ENCODE measurements at places on chromosomes 7 and 10.
A peak's percentile ranks its signal among the peaks of the same experiment; 100 is the strongest.

DNA sequence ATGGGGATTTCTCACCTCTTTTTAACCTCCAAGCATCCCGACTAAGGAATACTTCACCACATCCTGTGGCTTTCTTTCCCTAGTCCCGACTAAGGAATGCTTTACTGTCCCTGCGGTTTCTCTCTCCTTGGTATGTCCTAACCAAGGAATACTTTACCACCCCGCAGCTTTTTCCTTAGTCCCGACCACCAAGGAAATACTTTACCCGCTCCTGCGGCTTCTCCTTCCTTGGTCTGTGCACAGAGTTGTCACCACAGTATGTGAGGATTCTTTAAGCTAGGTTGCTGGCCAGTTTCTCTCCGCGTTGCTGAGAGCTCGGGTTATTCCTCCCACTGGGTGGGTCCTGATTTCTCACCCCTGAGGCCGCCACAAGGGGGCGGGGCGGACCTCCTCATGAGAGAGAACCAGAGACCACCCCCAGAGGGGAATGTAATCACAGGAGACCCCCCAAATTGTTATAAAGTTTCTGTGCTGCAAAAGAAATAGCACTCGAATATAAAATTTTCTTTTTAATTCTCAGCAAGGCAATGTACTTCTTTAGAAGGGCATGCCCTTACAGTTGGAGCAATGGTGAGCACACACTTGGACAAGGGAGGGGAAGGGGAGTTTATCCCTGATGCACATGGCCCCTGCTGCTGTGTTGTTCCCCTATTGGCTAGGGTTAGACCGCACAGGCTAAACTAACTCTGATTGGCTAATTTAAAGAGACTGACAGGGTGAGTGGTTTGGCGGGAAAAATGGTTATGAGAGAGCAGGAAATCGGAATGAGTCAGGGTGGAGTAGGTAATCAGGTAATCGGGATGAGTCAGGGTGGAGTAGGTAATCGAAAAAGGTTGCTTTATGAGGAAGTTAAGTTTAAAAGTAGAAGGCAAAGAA, 12.8 kb downstream of the SUGCT start:
- no peak for DNase-seq

GRCh38 chr10:45235798-45236220, 79.6 kb downstream of the OR13A1 start:
- no peak for DNase-seq

- DNase-seq, result no peak
Measured at GRCh38 chr10:26046073-26046700, 112.2 kb downstream of the MYO3A start.

DNA sequence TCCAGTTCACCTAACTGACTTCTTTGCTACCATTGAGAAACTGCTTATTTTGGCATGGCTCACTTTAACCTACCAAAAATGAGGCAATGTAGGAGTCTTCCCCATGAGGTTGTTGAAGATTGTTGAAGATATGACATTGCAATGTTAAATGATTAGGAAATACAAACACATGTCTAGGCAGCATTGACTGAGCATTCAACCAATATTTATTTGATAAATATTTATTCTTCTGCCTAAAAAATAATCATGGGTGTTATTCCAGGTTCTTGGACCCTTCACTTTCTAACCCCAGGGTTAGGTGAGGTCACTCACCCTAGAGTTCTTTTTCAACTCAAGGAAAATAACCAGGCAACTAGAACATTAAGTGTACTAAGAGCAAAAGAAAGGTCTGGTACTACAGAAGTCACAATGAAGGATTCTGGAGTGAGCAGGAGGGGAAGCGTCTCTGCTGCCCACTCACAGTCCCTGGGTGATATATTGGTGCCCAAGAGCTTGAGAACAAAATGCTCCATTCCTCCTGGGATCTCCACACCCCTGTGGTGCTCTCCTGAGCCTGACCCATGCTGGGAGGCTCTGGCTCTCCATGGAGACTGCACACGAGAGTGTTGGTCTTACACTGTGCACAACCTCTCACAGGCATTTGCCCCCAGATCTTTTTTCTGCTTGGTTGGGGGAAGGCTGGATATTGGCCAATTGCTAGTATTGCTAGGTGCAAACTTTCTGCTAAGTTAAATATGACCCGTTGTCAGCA, 123.4 kb downstream of the SPAG6 start:
- no peak for DNase-seq

- no peak for DNase-seq
Measured at GRCh38 chr7:150401861-150402631, 22.9 kb downstream of the ZNF775 start.

DNA sequence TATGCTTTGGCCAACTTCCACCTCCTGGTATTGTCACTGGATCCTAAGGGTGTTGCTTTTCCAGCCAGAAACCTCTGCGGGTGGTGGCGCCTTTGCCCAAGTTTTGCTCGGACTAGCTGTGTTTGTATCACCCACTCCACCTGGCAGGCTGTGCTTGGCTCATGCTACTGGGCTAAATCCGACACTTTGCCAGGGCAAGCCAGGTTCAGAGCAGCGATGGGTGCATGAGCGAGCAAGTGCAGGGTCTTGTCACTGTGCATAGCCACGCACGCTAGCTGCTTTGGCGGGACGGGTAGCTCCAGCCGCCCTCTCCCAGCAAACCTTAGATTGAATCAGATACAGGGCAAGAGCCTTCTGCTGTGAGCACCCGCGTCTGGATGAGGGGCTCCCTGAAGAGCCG, 737.5 kb downstream of the PCDH15 start:
- DNase-seq, result no peak

DNA sequence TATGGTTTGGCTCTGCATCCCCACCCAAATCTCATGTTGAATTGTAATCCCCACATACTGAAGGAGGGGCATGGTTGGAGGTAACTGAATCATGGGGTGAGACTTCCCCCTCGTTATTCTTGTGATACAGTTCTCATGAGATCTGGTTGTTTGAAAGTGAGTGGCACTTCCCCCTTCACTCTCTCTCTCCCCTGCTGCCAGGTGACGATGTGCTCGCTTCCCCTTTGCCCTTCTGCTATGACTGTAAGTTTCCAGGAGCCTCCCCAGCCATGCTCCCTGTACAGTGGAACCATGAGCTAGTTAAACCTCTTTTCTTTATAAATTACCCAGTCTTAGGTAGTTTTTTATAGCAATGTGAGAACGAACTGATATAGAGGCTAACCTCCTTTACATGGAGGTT, 16.6 kb downstream of the PLPP4 start:
- no peak for DNase-seq

- no peak for DNase-seq
Measured at GRCh38 chr7:90238583-90238982, 6.4 kb upstream of the CFAP69 start.

GRCh38 chr7:69173846-69174245, 424.4 kb upstream of the AUTS2 start:
- peak; percentile 8 for DNase-seq

DNA sequence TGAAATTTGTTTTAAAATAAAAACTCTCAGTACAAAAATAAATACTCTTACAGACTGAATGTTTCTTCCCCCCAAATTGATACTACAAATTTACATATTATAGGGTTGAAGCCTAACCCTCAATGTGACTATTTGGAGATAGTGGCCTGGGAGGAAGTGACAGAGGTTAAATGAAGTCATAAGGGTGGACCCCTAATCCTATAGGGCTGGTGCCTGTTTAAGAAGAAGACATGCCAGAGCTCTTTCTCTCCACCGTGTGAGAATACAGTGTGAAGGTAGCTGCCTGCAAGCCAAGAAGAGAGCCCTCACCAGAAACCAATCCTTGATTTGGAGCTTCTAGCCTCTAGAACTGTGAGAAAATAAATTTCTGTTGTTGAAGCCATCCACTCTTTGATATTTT, 67.6 kb downstream of the MCU start:
- no peak for DNase-seq

- no peak for DNase-seq
Measured at GRCh38 chr10:84907461-84908009, 579.1 kb downstream of the CCSER2 start.

DNA sequence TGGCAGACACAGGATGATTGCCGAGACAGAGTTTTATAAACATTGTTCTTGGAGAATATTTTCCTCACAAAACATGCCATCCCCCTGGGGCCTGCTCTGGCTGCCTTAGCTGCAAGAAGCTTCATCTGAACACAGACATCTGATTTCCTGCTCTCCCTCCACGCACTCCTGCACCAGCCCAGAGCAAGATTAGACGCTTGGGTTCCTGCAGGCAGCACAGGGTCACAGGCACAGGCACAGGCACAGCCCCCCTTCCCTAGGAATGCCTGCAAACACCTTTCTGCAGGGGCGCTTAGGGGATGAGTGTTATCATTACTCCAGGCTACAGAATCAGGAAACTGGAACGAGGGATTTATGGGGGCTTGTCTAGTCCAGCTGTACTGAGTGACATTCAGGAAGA, 450.3 kb downstream of the GRID1 start:
- DNase-seq, result peak; percentile 32

DNA sequence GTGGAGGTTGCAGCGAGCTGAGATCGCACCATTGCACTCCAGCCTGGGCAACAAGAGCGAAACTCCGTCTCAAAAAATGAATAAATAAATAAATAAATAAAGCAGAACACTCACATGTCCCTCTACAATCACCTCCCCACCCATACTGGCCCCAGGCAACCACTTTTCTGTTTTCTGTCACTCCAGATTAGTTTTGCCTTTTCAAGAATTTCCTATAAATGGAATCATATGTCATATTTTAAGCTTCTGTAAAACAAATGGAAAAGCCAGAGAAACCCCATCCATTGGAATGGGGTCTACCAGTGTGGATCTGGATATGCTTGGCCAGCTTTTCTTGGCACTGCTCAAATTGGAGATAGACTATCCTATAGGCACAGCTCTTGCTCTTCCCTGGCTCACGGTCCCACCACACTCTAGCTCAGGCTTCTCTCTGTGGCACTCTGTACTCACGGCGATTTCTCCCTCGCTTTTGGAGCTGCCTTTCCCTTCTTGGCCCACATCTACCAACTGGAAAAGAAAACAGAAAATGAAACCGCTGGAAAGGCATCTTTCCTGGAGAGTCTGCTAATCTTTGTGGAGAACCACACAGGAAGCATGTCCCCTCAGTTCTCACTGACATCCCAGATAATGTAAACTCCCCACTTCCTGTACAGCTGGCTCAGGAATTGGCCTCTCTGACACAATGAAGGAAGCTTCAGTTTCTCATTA, 210.1 kb downstream of the JCAD start:
- peak; percentile 85 for DNase-seq

DNA sequence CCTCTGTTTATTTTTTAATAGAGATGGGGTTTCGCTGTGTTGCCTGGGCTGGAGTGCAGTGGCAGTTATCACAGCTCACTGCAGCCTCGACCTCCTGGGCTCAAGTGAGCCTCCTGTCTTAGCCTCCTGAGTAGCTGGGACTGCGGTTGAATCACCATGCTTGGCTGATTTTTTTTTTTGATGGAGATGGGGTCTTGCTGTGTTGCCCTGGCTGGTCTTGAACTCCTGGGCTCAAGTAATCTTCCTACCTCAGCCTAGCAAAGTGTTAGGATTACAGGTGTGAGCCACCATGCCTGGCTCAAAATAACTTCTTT, 8.1 kb downstream of the DYNC2I1 start:
- no peak for DNase-seq

DNA sequence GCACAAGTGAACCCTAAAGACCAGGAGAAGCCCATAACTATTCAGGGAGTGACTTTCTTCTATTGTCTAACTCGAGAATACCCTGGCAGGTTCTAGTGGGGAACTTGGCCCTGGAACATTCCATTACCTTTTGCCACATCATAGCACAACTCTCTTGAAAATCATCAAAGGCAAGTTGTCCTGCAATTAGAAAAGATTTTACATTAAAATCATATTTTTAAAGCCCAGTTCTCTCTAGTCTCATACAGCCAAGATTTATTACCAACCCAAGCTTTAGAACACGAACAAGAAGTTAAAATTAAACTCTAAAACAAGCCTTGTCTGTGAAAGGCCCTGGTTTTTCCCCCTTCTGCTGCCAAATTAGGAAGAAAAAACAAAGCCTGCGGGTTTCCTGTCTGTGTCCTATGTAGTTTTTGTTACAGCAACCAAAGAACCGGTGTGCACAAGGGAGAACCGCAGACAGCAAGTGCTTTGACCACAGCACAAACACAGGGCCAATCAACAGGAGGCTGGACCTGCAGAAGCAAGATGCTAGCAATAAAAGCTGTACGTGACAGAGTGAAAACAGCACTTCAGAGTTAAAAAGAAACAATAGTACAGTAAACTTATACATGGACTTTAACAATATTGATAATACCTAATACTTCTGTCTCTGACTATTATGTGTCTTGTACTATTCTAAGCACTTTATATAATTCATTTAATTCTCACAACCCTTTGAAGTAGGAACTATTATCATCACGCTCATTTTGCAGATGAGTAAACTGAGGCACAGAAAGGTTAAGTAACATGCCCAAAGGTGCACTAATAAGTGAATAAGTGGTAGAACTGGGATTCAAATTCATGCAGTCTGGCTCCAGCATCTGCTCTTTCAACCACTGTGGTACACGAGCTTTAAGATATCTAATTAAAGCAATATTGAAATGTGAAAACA, 65.8 kb downstream of the STK17A start:
- no peak for DNase-seq

GRCh38 chr10:71234970-71235685, 22.8 kb downstream of the UNC5B start:
- DNase-seq, result no peak

DNA sequence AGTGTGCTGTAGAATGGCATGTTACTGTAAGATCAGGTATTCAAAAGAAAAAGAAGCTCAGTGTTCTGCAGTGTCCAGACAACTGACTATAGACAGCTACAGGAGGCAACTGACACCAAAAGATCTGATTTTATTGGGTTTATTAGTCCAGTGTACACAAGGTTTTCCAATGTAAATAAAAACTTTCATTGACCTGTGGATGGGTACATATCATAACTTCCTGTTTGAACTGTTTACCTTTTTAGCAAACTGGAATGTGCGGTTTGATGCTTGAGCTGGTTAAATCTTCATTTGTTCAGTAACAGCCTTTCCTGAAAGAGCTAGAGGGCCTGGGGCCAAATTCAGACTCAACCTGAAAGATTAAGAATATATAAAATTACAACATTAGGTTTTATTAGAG, 172.6 kb upstream of the SP8 start:
- no peak for DNase-seq

- DNase-seq, result no peak
Measured at GRCh38 chr10:47087667-47088066, 176.4 kb downstream of the PTPN20 start.

- DNase-seq, result no peak
Measured at GRCh38 chr7:7498856-7499255, 36.8 kb downstream of the COL28A1 start.

GRCh38 chr7:151776446-151776845, 100.5 kb downstream of the PRKAG2 start:
- DNase-seq, result no peak

GRCh38 chr7:80661729-80662128, 23.3 kb downstream of the CD36 start:
- no peak for DNase-seq

- DNase-seq, result no peak
Measured at GRCh38 chr10:90293616-90294015, 564.2 kb downstream of the HTR7 start.

Measured in skin of body (tissue), 3 donors.